ENCODE measurements at places on chromosomes 7 and 10. TPM values are rescaled to one million over a fixed set of nuclear protein-coding genes. Genes with fewer than 3 reads are reported as not detected.

The PLEKHS1 gene
- under 0.01 TPM for total RNA-seq

The LEP gene
- not detected for total RNA-seq

The EN2 gene
- not detected for total RNA-seq

The GRB10 gene
- 45.5 TPM for total RNA-seq

The FAS gene
- 85.7 TPM for total RNA-seq

The WEE2 gene
- 0.33 TPM for total RNA-seq

The SMNDC1 gene
- 6.0 TPM for total RNA-seq

The PIK3CG gene
- not detected for total RNA-seq

The DRGX gene
- not detected for total RNA-seq

The FAM237B gene
- total RNA-seq: not detected

The CALHM3 gene
- total RNA-seq: not detected

The ADAM12 gene
- total RNA-seq: 28.8 TPM

The GNAI1 gene
- 37.1 TPM for total RNA-seq

The BEND7 gene
- total RNA-seq: 1.0 TPM

The CFAP46 gene
- total RNA-seq: 1.5 TPM

The PITX3 gene
- total RNA-seq: 0.17 TPM

The IDI2 gene
- total RNA-seq: not detected

The MYO3A gene
- total RNA-seq: not detected

The CNTNAP2 gene
- 0.15 TPM for total RNA-seq

The TBX20 gene
- total RNA-seq: not detected

The GNAT3 gene
- total RNA-seq: not detected

The SPDYE9 gene
- under 0.01 TPM for total RNA-seq
